Stimulated activated CD4-positive, alpha-beta T cell treated with anti-CD3 and anti-CD28 coated beads, TNF-alpha, amount 100 ng/mL, for 24 hours (primary cell): ENCODE measurements at places on chromosomes 12 and 14.
A peak's percentile ranks its signal among the peaks of the same experiment; 100 is the strongest.

DNA sequence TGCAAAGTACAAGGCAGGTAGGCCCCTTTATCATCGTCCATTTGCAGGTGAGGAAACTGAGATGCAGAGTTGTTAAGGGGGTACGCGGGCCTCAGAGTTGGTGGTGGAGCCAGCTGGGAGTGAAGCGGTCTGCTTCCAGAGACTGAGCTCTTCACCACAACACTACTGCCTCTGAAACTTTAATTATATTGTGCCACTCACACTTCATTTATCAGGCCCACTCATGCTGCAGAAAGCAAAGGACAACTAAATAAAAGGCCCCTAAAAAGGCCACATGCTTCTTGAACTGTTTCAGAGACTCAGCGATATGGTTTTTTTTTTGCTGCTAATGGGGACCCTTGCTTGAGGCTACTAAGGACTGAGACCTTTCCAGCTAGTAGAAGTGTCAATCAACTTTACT lies 153.1 kb downstream of the TTC7B start:
- no peak for DNase-seq

DNA sequence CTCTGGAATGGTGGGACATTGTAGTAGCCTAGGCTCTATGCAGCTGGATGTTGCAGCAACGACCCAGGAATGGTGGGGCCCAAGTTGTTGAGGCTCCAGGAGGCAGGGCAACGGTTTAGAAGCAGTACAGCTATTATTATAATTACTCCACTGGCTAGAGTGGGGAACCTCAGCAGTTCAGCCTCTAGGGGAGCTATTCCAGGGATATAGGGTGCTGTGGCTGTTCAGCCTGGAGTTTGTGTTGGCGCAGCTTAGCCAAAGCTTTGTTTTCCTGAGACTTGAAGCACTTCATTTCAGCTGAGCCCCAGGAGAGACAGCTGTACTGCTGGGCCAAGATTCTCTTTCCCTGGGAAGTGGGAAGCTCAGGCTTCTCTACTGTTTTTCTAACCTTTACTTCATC lies 1023.0 kb upstream of the ATXN7L3B start:
- no peak for DNase-seq

DNA sequence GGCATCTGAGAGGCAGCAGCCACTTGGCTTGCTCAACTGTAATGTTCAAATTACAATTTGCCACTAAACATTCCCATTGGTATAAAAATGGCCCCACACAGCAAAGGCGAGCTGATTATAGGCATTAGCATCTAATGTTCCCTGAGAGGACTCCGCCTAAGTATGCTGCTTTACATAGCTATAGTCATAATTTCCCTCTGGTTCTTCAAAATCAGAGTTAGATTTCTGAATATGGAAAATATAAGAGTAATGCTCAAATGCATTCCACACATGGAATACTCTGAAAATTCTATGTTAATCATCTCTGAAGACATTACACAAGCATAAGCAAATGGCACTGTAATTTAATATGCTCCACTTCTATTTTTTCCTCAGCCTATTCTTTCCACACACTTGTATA lies 83.7 kb upstream of the BTG1 start:
- DNase-seq: no peak

GRCh38 chr12:16612647-16613046 lies 6.7 kb upstream of the LMO3 start:
- DNase-seq: no peak

GRCh38 chr12:53969588-53970259 lies 3.2 kb upstream of the HOXC11 start:
- DNase-seq: no peak

- no peak for DNase-seq
Measured at GRCh38 chr14:65599375-65599774, 186.8 kb downstream of the FUT8 start.

GRCh38 chr14:106622200-106622745 lies 1095.9 kb downstream of the TMEM121 start:
- DNase-seq: no peak

- no peak for DNase-seq
Measured at GRCh38 chr12:59803735-59804134, 207.9 kb downstream of the SLC16A7 start.

GRCh38 chr12:13980538-13981295 lies 685 bp downstream of the GRIN2B start:
- DNase-seq: no peak

GRCh38 chr12:94112121-94112520 lies 36.3 kb upstream of the PLXNC1 start:
- no peak for DNase-seq

- no peak for DNase-seq
Measured at GRCh38 chr12:13000616-13000924, 505 bp upstream of the HEBP1 start.

DNA sequence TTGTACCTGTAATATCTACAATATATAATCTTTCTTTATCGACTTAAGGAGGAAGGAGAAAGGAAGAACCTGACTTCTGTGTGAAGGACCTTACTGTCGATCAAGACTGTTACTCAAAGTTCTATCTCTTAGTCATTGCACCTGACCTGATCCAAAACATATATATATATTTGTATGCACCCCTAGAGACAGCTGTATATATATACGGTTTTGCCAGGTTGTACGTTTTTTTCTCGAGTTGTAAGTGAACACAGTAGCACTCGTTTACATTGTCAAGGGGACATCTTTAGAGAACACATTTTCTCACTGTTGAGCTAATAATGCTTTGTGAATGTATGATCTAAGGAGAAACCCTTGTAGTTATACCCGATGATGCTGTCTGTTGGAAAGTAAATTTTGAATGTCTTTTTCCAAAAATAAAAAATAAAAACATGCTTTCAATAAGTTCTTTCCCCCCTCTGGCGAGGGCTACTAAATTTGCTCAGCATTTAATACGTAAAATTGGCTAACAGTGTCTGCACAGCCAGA lies 536 bp upstream of the SLC35E3 start:
- DNase-seq: no peak

GRCh38 chr12:62865937-62866336 lies 69.0 kb downstream of the PPM1H start:
- no peak for DNase-seq

- no peak for DNase-seq
Measured at GRCh38 chr12:93200291-93200917, 177.3 kb upstream of the NUDT4 start.

DNA sequence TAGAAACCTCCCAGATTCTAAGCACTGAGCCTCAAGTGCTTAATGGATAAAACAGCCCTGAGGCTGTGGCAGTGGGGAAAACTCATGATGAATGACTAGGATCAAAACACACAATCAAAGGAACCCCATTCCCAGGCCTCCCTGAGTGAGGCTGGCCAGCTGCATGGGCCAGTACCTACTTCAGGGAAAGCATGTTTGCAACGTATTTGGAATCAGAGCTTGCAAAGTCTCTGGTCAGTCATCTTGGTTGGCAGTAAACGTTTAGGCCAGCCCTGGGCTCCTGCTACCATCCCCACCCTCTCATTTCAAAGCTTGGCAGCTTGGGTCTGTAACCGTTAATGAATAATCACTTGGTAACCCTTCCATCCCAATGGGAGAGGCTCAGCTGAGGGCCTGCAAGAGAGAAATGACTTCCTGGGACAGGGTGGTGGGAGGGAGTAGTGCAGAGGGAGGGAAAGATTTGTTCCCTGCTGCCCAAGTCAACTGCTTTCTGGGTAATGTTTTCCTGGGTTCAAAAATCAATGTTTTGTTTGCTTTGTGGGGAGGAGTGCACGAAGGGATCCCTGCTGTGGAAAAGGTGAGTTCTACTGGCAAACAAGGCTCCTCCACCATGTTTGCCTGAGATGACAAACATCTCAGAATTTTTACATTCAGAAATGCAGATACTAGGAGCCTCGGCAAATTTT lies 2.0 kb upstream of the RNASE8 start:
- DNase-seq: no peak

- DNase-seq: no peak
Measured at GRCh38 chr14:100748403-100748802, 21.7 kb downstream of the DLK1 start.

GRCh38 chr14:97137705-97138104 lies 340.5 kb downstream of the VRK1 start:
- DNase-seq: no peak

- no peak for DNase-seq
Measured at GRCh38 chr12:53244337-53244736, 12.3 kb upstream of the RARG start.

- DNase-seq: peak; percentile 65
Measured at GRCh38 chr12:105235732-105236476, at the start of gene APPL2. Gene APPL2 (minus strand): TSS chr12:105236174. CDS start chr12:105236012, 162 bp downstream.

GRCh38 chr14:67468378-67468730 lies 20.2 kb downstream of the TMEM229B start:
- DNase-seq: no peak
